ENCODE measurements at places on chromosomes 12 and 14.

DNA sequence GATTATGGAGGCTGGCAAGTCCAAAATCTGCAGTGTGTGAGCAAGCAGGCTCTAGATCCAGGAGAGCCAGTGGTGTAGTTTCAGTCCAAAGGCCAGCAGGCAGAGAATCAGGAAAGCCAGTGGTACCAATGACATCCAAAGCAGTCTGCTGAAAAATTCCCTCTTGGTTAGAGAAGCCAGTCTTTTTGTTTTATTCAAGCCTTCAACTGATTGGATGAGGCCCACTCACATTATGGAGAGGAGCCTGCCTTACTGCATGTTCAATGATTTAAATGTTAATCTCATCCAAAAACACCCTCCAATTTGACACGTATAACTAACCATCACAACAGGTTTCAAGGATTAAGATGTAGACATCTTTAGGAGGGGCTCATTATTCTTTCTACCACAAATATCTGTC, 49.5 kb upstream of the ZDHHC17 start:
- DNase-seq = no peak

GRCh38 chr14:65301862-65302539, 110.5 kb upstream of the FUT8 start:
- no peak for DNase-seq

DNA sequence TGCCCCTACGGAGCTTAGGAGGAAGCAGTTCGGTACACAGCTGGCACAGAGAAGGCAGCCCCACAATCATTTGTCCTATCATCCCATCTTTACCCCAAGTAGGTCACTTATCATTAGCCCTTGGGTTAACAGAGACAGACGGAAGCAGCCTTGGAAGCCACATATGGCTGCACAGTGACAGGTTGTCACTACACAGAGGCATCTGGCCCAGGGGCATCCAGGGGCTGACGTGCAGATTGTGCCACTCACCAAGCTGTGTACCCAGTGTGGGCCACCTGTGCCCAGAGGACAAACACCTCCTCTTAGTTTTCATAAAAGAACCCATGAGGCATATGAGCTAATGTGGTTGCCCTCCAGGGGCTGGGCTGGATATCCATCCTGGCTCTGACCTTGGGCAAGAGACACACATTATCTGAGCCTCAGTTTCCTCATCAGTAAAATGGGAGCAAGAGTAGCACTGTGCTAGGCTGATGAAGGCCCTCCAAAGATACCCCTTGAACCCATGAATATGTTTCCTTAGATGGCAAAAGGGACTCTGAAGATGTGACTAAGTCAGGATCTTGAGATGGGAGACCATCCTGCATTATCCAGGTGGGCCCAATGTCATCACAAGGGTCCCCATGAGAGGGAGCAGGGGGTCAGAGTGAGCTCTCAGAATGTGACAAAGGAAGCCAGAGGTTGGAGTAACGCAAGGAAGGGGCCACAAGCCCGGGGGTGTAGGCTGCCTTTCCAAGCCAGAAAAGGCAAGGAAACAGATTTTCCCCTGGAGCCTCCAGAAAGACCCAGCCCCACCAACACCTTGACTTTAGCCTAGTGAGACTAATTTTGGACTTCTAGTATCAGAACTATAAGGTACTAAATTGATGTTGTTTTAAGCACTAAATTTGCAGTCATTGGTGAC, 64.6 kb downstream of the C14orf132 start:
- DNase-seq = no peak

DNA sequence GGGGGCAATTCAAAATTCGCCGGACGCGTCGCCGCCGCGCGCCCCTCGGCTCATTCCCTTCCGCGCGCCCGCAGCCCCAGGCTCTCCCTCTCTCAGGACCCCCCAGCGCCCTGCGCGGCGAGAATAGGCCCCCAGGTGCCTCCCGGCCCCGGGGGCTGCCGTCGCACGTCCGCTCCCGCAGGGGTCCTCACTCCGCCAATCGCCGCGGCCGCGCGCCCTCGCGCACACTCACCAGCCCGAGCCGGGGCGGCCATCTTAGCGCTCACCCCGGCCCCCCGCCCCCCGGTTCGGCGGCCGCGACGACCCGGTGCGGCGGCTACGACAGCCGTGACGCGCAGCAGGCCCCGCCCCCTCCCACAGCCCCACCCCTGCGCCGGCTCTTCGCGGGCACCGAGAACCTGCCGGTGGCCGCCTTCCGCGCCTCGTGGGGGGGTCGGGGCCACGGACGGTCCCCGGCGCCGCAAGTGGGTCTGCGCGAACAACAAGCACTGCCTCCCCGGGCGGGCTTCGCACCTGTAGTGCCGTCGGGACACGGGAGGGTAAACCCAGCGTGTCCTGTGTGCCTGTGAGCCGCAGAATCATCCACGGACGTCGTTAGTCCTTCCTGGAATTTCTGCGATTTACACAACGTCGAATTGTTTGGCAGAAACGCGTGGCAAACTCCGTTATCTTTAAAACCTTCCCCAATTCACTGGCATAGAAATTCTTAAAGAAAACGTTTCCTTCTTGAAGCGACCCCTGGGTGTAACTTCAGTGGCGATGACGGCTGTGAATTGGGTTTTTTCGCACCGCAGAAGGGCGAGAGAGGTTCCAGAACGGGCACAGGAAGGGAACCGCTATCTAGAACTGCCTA, 2.5 kb downstream of the USP44 start:
- no peak for DNase-seq

DNA sequence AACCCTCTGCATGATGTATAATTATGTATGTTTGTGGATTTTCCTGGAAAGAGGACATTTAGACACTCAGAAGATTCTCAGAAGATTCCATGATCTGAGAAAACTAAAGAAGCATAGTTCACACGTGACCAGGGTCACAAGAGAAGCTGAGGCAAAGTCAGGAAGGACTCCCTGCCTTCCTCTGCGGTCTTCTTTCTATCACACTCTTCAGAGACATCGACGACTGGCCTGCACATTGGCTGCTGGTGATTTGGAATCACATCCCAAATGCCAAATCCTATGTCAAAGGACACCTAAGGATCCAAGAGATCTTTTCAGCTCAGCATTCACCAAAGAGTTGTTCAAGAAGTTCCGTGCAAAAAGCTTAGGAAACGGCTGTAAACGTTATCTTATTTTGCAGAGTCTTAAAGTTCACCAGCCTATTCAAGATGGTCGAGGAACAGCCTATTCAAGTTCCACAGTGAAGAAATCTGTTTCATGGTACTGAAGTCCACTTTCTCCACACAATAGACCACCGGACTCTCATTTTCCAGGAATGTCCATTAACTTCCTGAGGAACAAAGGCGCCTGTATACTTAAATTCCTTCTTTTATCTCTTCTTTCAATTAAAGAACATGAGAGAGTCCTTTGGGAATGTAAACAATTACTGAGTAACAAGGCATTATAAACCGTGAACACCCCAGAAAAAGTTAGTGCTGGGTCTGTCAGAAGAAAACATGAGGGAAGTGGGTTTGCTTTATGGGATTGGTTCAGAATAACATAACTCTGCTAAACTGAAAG, 42.1 kb downstream of the IGF1 start:
- DNase-seq = no peak

- DNase-seq = no peak
These were observed 181.0 kb downstream of the KTN1 start for GRCh38 chr14:55760789-55761566.

GRCh38 chr12:25653487-25654175, 100.5 kb upstream of the LMNTD1 start:
- no peak for DNase-seq

DNA sequence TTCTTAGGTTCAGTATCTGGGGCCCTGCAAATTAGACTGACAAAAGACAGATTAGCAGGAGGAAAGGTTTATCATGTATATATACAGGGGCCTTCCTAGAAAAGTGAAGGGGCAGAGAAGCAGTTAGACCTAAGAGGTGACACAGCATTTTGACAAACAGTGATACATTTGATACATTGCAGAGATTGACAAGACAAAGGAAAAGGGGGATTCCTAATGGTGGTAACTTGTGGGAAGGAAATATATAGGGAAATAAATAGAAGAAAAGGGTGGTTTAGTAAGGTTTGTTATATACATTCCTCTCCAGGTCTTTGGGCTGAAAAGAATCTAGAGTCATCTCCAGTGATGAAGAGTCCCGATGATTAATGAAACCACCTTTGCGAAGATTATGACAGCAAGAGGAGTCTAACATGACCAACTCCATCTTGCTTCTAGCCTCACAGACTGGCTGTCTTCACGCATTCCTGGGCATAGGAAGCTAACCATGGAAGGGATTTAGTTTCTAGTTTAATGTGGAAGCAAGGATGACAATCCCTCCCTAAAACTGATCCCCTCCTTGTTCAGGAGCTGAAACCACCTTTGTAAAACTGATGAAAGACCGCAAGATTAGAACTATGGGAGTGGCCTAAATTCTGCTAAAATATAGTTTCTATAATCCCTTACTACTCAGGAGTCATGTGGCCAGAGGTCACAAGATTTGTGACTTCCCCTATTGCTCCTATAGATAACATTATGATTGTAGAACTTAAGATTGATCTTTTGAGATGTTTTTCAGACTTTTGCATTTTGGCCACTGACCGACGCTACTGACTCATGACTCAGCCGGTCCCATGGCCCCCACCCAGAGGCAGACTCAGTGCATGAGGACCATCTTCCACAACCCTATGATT, 31.1 kb upstream of the CPM start:
- no peak for DNase-seq

DNA sequence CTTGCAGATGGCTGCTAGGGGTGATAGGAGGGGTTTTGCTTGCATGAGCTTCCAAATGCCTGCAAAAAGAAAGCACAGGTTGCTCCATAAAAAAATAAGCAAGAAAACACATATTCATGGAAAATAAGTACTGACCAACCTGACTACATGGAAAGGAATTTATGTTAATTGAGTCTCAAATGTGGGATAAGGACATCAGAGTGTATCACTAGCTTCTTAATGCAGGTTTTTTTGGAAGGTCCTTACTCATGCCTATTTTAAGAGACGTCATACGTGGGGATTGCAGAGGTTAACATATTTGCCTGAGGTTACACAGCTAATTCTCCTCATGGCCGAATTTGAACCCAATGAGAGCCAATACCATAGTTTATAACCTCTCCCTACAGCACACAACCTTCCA, 116.2 kb downstream of the ASCL1 start:
- DNase-seq = no peak
